ENCODE measurements at places on chromosomes 7 and 10. TPM values are rescaled to one million over a fixed set of nuclear protein-coding genes. Genes with fewer than 3 reads are reported as not detected.

Gene STMP1
- 22.7 TPM for total RNA-seq

- H3K4me1 ChIP-seq = peaks cover 22% of the 10 kb centered on the region
- H3K4me3 ChIP-seq = no peak overlapping the region
- no peak for DNase-seq
- H3K36me3 ChIP-seq = no peaks in the 10 kb centered on the region
- H3K27me3 ChIP-seq = peaks cover 13% of the 10 kb centered on the region
- H3K27ac ChIP-seq = no peak overlapping the region
These were observed 120.0 kb downstream of the ATXN7L1 start for GRCh38 chr7:105756367-105756766.

- H3K4me3 ChIP-seq = no peak overlapping the region
- no peak for DNase-seq
- peaks cover 35% of the 10 kb centered on the region for H3K4me1 ChIP-seq
- H3K36me3 ChIP-seq = peaks cover 21% of the 10 kb centered on the region
- no peaks in the 10 kb centered on the region for H3K27me3 ChIP-seq
These were observed 164.4 kb downstream of the RGS10 start for GRCh38 chr10:119377958-119378736.

- peaks cover 15% of the 10 kb centered on the region for H3K27me3 ChIP-seq
- no peaks in the 10 kb centered on the region for H3K36me3 ChIP-seq
- no peak for DNase-seq
- H3K4me3 ChIP-seq = no peak overlapping the region
- H3K4me1 ChIP-seq = no peaks in the 10 kb centered on the region
These were observed 27.5 kb downstream of the CTNNA3 start for GRCh38 chr10:67668448-67668847.

DNA sequence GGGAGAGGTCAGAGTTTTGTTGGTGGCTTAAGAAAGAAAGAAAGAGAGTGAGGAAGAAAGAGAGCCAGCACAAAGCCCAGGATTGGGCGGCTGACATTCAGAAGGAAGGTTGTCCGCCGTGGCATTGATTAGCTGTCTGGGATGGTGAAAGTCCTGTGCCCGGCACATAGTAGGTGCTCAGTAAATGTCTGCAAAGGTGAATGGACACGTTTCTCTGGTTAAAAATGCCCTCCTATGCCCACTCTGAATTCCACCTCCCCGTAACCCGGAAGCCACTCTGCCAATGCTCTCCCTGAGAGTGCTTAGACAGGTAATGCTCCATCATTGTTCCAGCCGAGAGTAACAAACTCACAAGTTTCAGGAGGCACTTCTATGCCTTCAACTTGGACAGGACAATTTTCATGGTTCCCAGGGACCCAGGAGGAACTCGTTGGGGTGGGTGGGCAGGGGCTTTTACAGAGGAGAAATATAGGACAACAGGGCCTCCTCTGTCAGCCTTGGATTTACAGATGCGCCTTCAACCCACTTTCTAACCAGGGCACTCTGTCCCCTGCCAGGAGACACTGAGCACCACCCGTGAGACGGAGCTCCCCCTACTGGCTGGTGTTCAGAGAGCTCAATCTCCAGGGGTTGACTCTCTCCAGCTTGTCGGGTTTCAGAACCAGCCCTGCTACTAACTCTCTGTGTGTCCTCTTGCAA lies 411.5 kb upstream of the ZMIZ1 start:
- H3K27ac ChIP-seq = no peak overlapping the region
- no peak overlapping the region for H3K4me3 ChIP-seq
